ENCODE measurements at places on chromosomes 2 and 18.

DNA sequence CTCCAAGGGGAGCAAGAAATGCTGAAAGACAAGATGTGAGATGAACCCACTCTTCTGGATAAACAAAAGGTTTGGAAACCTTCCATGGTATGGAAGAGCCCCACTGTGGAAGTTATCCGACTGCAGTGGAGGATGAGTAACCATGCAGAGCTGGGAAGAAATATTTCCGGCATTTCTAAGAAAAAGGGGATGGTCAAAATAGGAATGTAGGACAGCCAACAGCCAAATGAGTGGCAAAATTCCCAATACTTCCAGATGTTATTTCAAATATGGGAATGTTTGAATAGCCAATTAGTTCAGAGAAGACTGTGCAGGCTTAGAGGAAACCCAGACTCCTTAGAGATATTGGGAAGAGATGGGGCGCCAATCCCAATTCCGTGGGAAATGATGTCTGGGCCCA, 246.8 kb downstream of the RAD51AP2 start:
- DNase-seq, result no peak

- DNase-seq, result no peak
These were observed 103.5 kb downstream of the ADD2 start for GRCh38 chr2:70664525-70664924.

DNA sequence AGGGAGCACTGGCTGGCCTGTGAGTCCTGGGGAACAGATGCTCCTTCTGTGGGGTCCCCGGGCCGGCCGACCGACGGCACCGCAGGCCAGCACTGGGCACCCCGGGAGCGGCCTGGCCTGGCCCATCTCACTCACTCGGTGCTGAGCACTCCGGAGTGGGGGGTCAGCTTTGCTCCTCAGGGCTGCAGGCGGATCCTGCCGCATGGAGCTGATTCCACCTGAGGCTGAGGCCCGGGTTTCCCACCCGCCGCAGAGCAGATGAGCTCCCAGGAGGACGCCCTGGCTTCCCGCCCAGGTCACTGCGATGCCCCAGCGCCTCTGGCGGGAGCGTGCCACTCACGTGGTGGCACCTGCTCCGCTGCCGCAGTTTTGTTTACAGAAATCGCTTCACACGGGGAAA, 418.6 kb downstream of the GALR1 start:
- DNase-seq, result no peak

DNA sequence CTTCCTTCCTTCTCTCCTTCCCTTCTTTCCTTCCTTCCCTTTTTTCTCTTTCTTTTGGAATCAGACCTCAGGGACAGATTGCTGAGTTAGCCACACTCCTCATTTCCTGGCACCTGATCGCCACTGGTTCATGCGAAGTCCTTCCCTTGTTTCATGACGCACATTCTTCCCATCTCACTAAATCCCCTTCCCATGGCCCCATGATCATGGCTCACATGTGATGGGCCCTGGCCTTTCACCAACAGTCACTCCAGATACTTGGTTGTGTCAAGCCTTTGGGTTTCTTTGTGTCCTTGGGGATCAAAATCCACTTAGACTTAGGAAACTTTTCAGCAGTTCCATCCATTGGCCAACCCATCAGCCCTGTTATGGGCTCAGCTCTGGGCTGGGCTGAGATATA, 23.8 kb upstream of the ASPRV1 start:
- DNase-seq, result no peak

- no peak for DNase-seq
These were observed 340 bp downstream of the SLC40A1 start for GRCh38 chr2:189580241-189580651.

Measured in stimulated activated CD8-positive, alpha-beta memory T cell treated with anti-CD3 and anti-CD28 coated beads, Interleukin-7, amount 100 ng/mL, for 1 hour (primary cell).